ENCODE measurements at places on chromosomes 16 and 17.

- DNase-seq, result no peak
Measured at GRCh38 chr16:2985893-2986355, 5.7 kb upstream of the PKMYT1 start.

DNA sequence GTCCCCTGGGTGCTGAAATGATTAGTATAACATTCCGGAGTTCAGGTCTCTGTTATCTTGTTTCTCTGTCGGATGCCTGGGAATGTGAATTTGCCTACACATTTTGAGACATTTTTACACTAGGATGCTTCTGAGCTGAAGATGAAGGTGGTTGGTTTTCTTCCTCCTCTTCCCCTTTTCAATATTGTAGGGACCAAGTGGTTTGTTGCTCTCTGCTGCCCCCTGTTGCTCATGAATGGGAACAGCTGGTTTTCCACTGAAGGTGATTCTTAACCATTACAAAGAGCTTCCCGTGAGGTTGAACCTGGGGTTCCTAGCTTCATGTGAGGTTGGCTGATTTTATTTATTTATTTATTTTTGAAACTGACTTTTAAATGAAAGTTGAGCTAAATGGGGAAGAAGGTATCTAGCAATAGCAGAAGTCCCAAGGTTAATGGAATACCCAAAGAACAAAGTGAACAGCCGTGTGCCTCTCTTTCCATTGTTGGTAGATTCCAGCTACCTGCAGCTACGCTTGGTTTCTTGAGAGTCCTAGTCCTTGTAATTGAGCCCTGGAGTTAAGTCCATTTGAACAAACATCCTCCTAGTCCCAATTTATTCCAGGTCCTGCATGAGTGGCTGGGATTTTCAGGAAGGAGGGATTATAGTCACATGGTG, 983.9 kb upstream of the EEF2KMT start:
- peak; percentile 1 for DNase-seq

DNA sequence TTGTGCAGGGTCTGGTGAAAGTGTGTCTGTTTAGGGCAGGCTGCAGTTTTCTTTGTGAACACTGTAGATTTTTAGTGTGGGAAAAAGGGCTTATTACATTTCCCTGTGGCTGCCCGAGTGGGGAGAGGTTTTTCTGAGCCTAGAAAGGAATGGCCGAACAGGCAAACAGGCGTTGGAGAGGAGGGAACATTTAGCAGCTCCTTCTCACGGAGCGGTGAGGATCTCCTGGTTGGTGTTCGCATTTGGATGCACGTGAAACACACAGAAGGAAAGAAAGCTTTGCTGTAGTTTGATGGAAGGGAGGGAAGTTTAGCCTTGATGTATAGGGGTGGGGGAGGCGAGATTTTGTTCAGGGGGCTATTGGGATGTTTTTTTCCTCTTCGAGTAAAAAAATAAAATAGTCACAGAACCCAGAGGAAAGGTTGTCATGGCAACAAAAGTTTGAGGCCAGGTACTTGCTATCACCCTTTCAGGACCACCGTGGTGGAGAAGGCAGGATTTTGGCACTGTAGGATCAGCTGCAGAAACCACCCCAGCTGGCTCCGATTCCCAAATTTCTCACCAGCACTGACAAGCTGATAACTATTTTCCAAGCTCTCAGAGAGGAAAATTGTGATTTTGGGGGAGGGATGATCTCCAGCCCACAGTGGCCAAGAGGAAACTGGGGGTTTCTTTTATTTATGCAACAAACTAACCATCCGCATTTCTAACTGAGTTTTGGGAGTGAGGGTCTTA, 3.5 kb downstream of the GSG1L start:
- DNase-seq, result no peak

GRCh38 chr16:82769845-82770244, 143.1 kb downstream of the CDH13 start:
- DNase-seq, result no peak

- DNase-seq, result no peak
Measured at GRCh38 chr16:88787579-88788314, 2.7 kb upstream of the PIEZO1 start.

GRCh38 chr16:85754413-85754812, 3.5 kb upstream of the C16orf74 start:
- DNase-seq, result no peak

- no peak for DNase-seq
Measured at GRCh38 chr17:2292100-2292499, 11.5 kb downstream of the SMG6 start.

GRCh38 chr17:50125420-50125997, 4.5 kb downstream of the SAMD14 start:
- DNase-seq, result no peak

DNA sequence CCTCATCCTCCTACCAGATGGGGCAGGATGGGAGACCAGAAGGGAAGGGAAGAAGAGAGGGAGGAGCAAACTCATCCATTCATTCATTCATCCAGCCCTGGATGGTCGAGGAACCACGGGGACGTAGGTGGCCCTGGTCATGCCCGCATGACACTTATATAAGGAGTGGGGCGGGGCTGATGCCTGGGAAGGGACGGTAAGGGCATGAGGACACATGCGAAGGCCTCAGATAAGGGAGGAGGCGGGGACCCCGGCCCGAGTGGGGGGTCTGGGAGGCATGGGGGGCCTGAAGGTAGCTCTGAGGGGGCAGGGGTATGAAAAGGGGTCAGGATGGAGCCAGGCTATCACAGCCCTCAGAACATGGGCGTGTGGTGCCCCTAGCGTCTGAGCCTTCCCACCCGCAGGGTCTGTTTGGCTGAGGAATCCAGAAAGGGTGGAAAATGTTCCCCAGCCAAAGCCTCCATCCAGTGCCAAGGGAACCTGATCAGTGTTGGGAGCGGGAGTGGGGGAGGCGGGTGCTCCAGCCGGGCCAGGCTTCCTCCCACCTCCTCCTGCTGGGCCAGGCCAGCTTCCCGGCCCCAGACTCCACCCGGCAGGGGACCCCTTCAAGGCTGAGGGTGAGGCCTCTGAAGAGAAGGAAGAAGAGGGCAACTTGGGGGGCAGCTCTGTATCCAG, 17.6 kb upstream of the CD79B start:
- no peak for DNase-seq

GRCh38 chr17:17732892-17733670, 51.8 kb downstream of the RAI1 start:
- no peak for DNase-seq

DNA sequence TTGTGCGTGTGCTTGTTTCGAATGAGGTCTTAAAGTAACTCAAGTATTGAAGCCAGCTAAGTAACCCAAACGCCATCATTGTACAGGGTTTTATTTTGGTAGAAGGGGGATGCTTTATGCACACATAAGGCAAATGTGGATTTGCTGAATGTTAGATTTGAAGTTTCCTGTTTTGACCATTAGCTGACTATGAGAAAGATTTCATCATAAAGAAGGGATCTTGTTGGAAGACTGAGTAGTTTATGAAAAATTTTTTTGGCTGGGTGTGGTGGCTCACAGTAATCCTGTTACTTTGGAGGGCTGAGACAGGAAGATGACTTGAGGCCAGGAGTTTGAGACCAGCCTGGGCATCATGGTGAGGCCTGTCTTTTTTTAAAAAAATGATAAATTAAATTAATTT, 10.0 kb upstream of the ZFP3 start:
- DNase-seq, result no peak

- DNase-seq, result no peak
Measured at GRCh38 chr17:60461584-60461983, 39.3 kb downstream of the CHCT1 start.

DNA sequence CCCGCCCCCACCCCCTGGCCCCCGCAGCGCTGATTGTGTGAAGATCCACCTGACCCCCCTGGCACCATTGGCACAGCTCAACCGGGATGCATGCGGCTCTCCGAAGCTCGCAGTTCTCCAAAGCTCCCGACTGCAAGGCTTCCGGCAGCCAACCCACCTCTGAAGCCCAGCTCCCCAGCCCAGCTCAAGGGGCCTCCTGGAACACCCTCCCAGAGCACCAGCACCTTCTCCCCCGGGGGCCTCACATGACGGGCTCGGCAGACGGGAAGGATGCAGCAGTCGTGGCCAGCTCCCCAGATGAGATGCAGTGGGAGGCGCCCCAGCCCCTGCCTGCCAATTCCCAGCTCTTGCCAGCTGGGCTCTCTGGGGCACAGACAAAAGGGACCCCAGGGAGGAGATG, 215.3 kb downstream of the ZNF423 start:
- DNase-seq, result no peak

GRCh38 chr16:52212841-52213240, 334.1 kb downstream of the TOX3 start:
- DNase-seq, result no peak
